ENCODE measurements at places on chromosomes 6 and 20. TPM values are rescaled to one million over a fixed set of nuclear protein-coding genes. Genes with fewer than 3 reads are reported as not detected.
A peak's percentile ranks its signal among the peaks of the same experiment; 100 is the strongest.

- no peak for DNase-seq
Observed at GRCh38 chr6:19024737-19025136, 637.6 kb downstream of the RNF144B start.

GRCh38 chr20:35191419-35192117 is 19.7 kb downstream of the PROCR start:
- DNase-seq: no peak

- no peak for DNase-seq
Observed at GRCh38 chr6:49636713-49637349, at the start of gene RHAG. Gene RHAG (minus strand): TSS chr6:49636839. CDS start chr6:49636812, 27 bp downstream.

- DNase-seq: no peak
Observed at GRCh38 chr6:108589244-108589791, 28.6 kb downstream of the FOXO3 start.

DNA sequence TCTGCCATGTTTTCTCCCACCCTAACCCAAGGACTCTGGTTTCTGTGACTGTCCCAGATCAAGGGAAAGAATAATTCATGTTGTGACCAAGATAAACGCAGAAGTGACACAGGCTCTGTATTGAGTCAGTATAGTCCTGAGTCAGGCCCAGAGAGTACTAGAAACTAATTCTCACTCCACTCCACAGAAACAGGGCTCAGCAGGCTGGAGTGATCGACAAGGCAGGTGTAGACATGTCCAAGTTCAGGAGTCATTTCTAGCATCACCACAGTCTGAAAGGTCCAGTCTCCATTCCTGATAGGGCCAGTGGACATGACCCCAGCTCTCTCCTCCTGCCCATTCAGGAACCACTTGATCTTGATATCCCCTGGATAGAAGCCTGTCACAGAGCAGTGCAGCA is 2.7 kb downstream of the HLA-DOB start:
- DNase-seq: no peak

- DNase-seq: no peak
Observed at GRCh38 chr20:17887331-17888030, 81.1 kb downstream of the SNX5 start.

DNA sequence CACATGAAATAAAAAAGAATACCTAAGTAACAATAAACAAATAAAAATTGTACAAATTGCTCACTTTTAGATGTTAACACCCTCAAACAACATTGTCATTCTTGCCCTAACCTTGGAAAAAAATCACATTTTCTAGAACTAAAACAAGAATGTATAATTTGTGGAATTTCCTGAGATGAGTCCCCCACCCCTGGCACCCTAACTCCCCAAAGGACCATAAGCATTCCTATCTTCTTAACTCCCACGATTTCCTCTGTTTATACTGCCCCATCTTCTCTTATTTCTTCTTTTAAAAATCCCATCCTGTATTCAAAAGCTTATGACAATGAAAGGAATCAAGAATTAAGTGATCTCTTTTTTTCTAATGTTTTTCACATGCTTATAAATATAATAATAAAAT is 70.9 kb downstream of the IBTK start:
- no peak for DNase-seq

GRCh38 chr20:49631856-49632418 is 64.0 kb upstream of the PTGIS start:
- no peak for DNase-seq

GRCh38 chr6:150717419-150717818 is 117.7 kb downstream of the PLEKHG1 start:
- no peak for DNase-seq

DNA sequence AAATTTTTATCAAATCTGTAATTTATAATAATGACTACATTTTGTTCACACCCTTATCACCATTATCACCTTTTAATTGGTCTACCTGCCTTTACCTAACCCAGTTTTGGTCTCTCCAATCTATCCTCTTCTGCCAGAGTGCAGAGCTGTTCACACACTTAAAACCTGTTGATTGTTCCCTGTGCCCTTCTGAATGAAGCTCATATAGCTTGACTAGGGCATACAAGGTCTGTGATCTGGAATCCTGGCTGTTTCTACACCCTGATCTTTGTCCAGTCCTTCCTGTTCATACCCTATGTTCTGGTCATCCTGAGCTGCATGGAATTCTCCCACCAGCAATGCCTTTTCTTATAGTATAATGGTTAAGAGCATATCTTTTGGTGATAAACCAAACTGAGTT is 28.9 kb upstream of the SUMO4 start:
- no peak for DNase-seq

GRCh38 chr6:40346246-40346645 is 240.9 kb downstream of the LRFN2 start:
- DNase-seq: no peak

- DNase-seq: no peak
Observed at GRCh38 chr6:113860181-113860955, 3.2 kb downstream of the MARCKS start.

GRCh38 chr20:51696304-51697071 is 71.7 kb downstream of the ATP9A start:
- no peak for DNase-seq

- no peak for DNase-seq
Observed at GRCh38 chr6:116196841-116197240, 57.0 kb downstream of the TSPYL4 start.

DNA sequence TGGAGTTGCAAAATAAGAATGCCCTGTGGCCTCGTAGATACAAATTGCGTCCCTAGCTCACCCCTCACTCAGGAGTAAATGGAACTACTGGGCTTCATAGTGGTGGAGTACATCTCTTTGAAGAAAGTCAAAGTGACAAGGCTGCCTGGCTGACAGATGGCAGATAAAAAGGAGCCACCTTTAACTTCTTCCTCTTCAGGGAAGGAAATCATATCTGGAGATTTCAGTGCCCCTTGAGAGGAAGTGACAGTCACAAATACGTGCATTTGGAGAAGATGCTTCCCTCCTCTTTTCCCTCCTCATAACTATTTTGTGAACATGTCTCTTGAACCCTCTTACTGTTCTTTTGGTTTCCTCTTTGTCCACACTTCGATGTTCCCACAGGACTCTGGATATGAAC is 43.2 kb downstream of the PPP1R3G start:
- no peak for DNase-seq

DNA sequence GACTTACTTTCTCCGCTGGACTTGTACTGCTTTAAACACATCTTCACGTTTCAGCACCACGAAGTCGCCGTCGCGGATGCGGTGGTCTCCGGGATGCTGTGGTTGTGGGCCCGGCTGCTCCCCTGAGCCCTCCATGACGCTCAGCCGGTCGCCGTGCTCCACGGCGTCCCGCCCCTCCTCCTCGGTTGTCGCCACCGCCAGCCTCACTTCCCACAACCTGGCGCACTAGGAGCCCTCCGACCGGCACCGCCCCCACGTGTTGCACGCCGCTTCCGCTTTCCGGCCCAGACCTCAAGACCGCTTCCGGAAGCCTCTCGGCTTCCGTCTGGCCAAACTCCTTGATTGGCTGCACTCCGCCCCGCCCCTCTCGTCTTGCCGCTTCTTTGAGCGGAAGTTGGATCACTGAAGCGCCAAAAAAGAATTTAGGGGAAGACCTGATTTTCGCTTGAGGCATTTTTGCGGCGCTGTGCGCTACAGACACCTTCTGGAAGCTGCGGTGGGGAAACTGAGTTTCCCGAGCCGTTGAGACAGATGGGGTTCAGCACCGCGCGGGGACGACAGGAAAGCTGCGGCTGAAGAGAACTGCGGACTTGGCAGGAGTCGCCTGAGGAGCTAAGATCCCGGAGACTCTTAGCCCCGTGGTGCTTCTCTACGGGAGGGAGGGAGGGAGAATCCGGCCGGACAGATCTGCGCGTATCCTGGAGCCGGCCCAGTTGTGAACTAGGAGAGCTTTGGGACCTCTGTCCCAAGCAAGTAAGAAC is at the start of the genes MCM8 and TRMT6:
TSS of gene MCM8 (plus strand) at position 382 of the 761 bp plus-strand sequence. CDS start 1,364 bp downstream, outside the sequence.
TSS of gene TRMT6 (minus strand) at position 263 of the 761 bp plus-strand sequence. CDS start at position 135, 128 bp downstream.
- peak; percentile 97 for DNase-seq

- no peak for DNase-seq
Observed at GRCh38 chr6:79215213-79215824, 19.2 kb downstream of the HMGN3 start.

Gene CFAP206
- total RNA-seq: not detected

Gene C20orf202
- total RNA-seq: 0.37 TPM

Gene CALHM5
- not detected for total RNA-seq

Gene CNBD2
- 20.1 TPM for total RNA-seq

Gene EPHA7
- not detected for total RNA-seq

Gene CRYBG1
- total RNA-seq: 38.0 TPM

Gene GGTLC1
- total RNA-seq: not detected

Gene GPANK1
- total RNA-seq: 13.5 TPM

Gene PAK5
- not detected for total RNA-seq

Gene FBXL4
- total RNA-seq: 13.4 TPM

Gene BPIFB4
- not detected for total RNA-seq

Gene RHAG
- 0.51 TPM for total RNA-seq

Gene EYS
- not detected for total RNA-seq

Gene PFDN6
- total RNA-seq: 51.4 TPM

All from T-cell (primary cell).